SJCRH30 (cell line): ENCODE measurements at places on chromosomes 5 and 9.

DNA sequence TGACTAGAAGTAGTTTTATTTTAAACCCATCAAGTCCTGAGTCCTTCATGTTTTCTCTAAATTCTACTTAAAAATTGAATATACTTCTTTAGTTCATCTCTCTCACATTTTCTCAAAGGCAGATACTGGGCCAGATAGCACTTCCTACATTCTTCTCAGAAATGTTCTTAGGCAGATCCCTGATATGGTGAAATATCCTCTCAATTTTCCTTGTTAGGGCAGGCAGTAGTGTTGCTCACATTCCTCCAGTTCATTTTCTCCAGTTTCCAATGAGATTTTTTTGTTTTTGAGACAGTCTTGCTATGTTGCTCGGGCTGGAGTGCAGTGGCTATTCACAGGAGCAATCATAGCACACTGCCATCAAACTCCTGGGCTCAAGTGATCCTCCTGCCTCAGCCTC, 5.7 kb downstream of the GCNT1 start:
- no peak for DNase-seq

DNA sequence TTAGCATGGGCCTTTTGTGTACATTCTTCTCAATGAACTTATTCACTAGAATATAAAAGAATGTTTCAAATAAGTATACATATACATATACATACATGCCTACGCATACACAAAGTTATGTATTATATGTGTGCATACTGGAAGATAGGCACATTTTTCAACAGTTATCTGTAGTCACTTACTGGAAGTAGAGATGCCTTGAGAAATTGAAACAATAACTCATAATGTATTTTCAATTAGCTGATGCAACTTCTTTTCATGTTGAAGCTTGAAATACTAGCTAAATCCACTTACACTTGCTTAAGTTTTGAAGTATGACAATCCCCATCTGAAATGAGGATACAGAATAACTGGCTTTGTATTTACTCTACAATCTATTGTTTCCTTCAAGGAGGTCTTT, 469.0 kb upstream of the PTGER4 start:
- no peak for DNase-seq

GRCh38 chr9:12775679-12776512, 1.1 kb downstream of the LURAP1L start:
- peak; percentile 87 for DNase-seq

DNA sequence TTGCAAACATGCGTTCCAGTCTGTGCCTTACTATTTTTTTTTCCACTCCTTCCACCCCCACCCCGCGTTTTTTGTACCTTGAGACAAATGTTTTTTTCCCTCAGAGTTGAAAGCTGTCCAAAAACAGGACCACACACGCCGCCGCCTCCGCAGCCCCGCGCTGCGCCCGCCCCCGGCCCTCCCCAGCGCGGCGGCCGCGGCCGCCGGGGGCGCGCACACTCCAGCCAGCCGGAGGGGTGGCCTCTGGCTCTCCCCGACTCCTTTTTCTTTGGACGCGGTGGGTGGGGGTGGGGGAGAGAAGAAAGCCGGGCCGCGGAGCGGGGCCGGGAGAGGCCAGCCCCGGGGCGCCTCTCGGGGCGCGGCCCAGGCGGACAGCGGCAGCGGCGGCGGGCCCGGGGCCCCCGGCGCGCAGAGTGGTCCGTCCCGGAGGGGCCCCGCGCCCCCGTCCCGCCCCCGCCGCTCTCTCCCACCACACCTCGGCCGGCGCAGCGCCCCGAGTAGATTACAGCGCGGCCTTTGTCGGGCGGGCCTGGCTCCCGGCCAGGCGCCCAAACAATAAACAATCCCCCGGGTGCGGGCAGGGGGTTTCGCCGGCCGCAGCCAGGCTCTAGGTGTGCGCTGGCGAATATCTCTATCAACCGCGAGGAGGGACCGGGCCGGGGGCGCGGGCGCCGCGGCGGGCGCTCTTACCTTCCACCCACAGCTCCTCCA, 10.9 kb downstream of the PTCH1 start:
- peak; percentile 86 for DNase-seq

DNA sequence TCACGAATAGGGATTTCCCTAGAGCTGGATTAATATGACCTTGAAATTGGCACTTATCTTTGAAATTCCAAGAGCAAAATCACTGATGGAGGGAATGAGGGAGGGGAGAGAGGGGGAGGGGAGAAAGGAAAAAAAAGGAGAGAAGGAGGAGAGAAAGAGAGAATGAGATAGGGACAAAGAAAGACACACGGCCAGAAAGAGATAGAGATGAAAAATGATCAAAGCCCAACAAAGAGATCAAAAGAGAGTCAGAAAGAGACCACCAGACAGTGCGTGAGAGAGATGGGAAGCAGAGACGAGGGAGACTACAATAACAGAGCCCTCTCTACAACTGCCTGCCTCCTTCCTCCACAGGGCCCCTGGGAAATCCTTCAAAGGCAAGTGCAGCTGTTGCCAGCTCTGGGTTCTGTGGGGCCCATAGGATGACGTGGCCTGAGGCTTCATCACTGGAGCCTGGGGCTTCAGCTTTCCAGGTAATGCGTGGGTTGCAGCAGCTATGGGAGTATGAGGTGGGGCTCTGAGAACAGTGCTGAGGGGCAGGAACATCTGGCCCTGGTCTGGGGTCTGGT, 58.3 kb upstream of the SHB start:
- DNase-seq = peak; percentile 91

DNA sequence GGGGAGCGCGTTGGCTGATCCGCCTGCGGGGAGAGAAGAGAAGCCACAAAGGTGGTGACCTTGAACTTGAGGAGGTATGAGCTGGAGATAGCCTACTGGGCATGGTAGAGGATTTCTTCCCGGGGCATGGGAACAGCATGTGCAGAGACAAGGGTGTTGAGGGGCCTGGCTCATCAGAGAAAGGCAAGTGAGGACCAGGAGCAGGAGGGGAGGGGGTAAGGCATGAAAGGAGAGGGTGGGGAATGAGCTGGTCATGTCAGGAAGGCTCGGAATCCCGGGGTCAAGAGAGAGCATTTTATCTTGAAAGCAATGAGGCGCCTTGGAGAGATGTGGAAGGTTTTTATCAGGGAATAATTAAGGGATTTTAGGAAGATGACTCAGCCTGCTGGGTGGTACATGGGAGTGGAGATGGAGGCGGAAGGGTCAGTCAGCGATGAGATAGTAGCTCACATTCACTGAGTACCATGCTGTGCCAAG, 121.1 kb downstream of the LHX2 start:
- no peak for DNase-seq

- DNase-seq = peak; percentile 8
These were observed 446.2 kb upstream of the TRPC7 start for GRCh38 chr5:136811551-136811950.

- no peak for DNase-seq
These were observed 14.1 kb upstream of the SLC25A51 start for GRCh38 chr9:37917801-37918664.

DNA sequence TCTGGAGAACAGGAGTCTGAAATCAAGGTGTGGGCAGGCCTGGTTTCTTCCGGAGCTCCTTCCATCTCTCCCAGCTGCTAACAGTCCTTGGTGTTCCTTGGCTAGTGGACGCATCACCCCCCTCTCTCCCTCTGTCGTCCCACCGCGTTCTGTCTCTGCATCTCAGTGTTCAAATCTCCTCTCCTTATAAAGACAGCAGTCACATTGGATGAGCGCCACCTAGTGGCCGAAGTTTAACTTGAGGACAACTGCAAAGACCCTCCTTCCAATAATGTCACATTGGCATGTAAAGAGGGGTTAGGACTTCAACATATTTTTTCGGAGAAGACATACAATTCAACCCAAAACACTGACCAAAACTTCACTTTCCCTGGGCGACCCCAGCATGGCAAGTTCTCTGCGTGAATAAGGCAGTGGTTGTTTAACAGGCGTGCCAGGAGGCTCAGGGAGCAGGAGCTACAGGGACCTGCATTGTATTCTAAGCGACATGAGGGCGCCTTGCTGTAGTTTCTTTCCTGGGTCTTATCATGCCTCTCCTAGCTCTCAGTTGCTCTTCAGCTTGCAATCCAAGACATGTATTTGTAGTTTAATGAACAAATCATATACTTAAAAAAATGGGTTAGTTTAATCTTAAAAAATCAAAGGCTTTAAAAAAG, 27.9 kb upstream of the BASP1 start:
- DNase-seq = peak; percentile 57

DNA sequence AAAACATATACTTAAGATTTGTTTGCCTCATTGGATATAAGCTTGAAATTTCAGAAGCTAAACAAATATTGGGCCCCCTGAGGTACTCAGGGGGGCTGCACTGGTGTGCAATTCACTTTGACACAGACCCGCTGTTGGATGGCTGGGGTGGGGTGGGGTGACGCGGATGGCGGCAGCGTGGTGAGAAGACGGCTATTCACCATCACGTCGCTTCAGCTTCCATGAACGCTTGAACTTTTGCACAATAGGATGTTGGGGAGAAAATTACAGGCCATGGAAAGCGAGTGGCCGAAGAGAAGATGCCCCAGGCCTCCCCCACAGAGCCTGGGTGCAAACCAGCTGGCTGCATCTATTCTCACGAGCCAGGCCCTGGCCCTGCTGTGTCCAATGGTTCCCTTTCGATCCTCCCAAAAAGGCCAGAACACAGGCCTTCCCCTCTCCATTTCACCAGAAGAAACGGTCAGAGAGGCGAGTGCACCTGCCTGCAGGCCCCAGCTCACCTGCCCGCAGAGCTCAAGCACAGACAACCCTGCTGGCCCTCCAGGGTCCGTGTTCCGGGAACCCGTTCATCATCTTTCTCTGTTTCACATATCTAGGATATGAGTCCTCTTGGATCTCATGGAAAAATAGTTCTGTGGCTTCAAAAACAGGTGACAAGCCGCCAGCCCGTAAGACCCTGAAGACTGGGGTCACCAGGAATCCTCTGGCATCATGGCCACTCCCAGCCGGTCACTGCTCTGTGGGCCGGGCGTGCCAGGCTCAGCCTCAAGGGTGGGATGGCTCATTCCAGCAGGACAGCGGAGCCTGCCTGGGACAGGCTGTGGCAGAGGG, 46.8 kb upstream of the SARDH start:
- DNase-seq = no peak

GRCh38 chr5:148910686-148911361, 84.4 kb downstream of the ADRB2 start:
- peak; percentile 41 for DNase-seq

GRCh38 chr9:85727500-85727899, 14.3 kb downstream of the AGTPBP1 start:
- no peak for DNase-seq

DNA sequence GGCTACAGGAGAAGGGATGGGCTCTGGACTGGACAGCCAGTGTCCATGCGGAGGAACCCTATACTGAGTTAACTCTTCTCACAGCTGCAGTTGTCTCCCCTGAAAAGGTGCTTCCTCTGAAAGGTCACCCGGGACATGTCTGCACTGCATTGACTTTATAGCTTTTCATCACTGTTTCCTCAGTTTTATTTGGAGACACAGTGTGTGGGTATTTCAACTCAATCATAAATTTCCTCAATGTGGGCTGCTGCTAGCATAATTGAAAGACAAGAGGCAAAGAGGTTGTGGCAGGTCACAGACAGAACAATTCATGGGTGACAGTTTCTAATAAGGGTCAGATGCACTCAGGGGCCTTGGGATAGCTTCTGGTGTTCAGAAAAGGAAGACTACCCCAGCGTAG, 336.8 kb downstream of the KDM4C start:
- DNase-seq = no peak

DNA sequence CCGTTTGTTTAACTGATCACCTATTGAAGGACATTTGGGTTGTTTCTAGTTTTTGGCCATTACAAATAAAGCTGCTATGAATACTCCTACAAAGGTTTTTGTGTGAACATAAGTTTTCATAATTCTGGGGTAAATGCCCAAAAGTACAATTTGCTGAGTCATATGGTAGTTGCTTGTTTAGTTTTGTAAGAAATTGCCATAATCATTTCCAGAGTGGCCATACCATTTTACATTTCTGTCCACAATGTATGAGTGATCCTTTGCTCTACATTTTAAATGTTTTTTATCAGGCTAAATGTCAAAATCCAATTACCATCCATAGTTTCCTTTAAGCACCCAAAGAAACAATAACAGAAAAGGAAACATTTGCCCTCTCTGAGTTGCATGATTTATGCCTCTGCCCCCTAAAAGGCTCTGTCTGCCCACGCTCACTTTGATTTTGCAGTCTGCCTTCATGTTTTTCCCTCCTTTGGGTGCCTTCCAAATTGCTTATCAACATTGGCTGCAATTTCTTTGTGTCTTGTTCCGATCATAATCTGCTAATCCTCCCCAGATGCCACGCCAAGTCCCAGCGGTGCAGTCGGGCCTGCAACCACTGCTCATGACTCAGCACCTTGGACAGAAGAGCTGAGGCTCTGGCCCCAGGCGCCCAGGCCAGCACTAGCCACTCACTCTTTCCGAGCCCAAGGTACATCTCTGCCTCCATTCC, 339.2 kb downstream of the PIK3R1 start:
- DNase-seq = peak; percentile 83

DNA sequence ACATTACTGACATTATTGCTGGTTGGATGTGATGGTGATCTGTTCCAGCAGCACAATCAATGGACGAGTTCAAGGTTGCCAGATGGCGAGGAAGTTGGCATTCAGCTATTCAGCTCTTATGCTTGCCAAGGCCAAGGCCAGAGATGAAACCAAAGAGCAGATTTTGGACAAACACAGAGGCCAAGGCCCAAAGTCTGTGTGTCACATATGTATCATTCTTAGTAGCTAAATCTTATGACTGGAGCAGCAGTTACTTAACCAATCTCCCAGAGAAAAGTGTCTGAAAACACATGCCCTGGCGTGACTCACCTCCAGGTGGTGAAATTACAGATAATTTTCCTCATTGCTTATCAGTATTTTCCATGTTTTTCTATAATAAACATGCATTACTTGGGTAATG, 189.0 kb upstream of the EGFLAM start:
- DNase-seq = no peak

- no peak for DNase-seq
These were observed 12.5 kb downstream of the ADGRD2 start for GRCh38 chr9:124462739-124463138.

GRCh38 chr9:5265939-5266338, 34.7 kb downstream of the INSL4 start:
- DNase-seq = no peak

DNA sequence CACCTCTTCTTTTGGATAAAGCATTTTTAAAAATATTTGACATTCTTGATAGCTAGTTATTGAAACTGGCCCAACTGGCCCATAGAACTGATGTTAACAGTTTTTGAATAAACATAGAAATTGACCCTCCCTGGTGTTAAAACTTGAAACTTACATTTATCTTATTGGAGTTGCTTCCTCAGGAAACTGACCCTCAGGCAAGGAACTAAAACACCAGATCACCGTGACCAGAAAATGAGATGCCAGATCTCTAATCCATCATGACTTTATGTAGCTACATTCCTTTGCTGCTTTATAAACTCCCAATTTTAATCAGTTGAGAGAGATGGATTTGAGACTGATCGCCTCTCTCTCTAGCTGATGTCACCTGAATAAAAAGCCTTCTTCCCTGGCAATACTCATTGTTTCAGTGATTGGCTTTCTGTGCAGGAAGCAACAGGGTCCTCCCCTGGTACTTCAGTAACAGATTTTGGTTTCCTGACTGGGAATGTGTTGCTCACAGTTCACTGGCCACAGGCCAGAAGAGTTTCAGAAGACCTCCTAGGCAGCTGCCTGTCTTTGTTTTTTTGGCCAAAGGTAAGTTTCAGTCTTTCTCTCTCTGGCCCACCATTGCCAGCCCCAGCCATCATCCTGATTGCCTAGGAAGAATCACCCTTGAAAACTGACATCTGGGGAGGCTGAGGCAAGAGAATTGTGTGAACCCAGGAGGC, 212.4 kb downstream of the DTWD2 start:
- peak; percentile 45 for DNase-seq

- no peak for DNase-seq
These were observed 3.9 kb downstream of the RASGRF2 start for GRCh38 chr5:80963966-80964481.
